ENCODE measurements at places on chromosomes 2 and 18.

DNA sequence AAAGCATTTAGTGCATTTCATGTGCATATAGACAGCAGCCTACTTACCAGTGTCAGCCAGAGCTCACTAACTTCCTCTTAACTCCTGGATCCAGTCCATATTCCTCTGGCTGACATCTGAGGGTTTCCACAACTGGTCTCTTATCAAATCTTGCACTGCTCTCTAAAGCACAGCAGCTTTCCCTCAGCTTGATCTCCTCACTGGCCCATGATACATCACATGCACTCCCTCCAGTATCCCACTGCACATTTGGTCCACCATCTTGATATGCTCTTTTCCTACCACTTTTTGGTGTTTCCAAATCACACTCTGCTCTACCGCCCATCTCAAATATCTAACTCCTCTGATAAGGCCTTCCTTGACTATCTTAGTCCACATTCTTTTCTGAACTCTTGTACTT is 105.0 kb upstream of the ZFP36L2 start:
- DNase-seq = no peak

- no peak for DNase-seq
These were observed 378.4 kb downstream of the RND3 start for GRCh38 chr2:150109028-150109427.

GRCh38 chr2:41718705-41719104 is 329.1 kb upstream of the PKDCC start:
- peak; percentile 15 for DNase-seq

GRCh38 chr18:40249390-40250080 is 1705.5 kb upstream of the PIK3C3 start:
- peak; percentile 59 for DNase-seq

GRCh38 chr2:44774826-44775492 is 166.5 kb upstream of the SIX3 start:
- peak; percentile 90 for DNase-seq

GRCh38 chr2:239157269-239157668 is 243.6 kb downstream of the HDAC4 start:
- DNase-seq = peak; percentile 24

DNA sequence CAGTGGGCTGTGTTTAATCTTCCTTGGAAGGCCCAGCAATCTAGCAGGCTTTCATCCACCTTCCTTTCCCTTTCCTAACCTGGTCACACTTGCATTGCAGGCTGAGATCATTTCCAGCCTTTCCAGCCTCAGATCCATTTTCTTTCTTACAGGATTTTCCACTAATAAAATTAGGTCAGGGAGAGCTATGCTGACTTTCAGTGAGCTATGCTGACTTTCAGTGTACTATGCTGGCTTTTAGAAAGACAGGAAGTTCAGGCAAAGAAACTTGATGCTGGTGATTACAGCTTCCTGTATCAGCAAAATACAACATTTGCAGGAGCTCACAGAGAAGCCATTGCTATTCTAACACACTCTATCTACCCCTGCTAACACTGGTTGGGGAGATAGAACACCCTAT is 735.0 kb downstream of the CCDC85A start:
- DNase-seq = no peak

GRCh38 chr2:60439219-60439974 is 114.1 kb downstream of the BCL11A start:
- DNase-seq = peak; percentile 50

- DNase-seq = no peak
These were observed 734.0 kb upstream of the CDH7 start for GRCh38 chr18:65016631-65017371.

DNA sequence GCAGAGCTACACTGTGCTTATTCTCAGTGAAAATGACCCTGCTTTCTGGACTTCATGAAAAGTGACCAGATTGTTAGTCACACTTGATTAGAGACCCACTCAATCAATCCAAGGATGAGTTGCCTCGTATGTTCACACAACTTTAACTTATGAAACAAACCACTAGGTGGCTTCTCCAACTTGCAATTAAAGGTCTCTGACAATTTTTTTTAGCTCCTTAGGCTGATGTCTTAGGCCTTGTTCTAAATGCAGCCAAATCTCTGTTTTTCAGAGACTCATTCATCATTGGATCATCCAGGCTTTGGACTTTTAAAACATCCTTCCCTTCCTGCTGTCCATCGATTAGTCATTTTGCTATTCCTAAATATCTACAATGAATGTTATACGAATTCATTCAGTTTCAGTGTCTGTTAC is 63.4 kb downstream of the MREG start:
- peak; percentile 53 for DNase-seq

- DNase-seq = no peak
These were observed 59.0 kb downstream of the MYO5B start for GRCh38 chr18:50135903-50136302.

DNA sequence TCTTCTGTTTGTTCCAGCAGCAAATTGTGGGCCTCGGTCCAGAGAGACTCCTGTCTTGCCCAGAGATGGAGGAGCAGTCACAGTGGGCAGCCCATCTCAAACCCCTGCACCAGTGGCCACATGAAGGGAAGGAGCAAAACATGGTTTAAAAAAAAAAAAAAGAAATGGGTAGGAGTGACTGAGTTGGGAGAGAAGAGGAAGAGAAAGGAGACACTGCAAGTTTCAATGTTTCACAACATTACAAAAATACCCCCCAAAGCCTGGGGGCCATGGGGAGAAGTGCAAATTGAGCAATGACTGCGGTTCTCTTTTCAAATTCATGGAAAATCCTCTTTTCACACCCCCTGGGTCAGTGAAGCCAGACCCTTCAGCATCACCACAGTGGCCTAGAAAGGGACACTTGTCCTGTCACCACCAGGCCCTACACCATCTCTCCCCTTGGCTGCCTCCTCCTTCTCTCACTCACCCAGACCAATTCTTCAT is 117.1 kb downstream of the ZFP36L2 start:
- no peak for DNase-seq

Data from NCI-H69 (cell line).